IgD-negative memory B cell (primary cell): ENCODE measurements at places on chromosomes 1 and 21. TPM values are rescaled to one million over a fixed set of nuclear protein-coding genes. Genes with fewer than 3 reads are reported as not detected.

The IBA57 gene
- polyA plus RNA-seq: 3.3 TPM

The KRTAP20-3 gene
- polyA plus RNA-seq: not detected

The S100A1 gene
- not detected for polyA plus RNA-seq

The OR2T29 gene
- polyA plus RNA-seq: not detected

The CELA3A gene
- polyA plus RNA-seq: not detected

The TNFRSF4 gene
- not detected for polyA plus RNA-seq

The RGS4 gene
- polyA plus RNA-seq: not detected

The GUCA2A gene
- polyA plus RNA-seq: not detected

The OLFM3 gene
- polyA plus RNA-seq: not detected

The PDZK1IP1 gene
- polyA plus RNA-seq: 1.1 TPM

The TSSK3 gene
- polyA plus RNA-seq: not detected

The RNU1-1 gene
- not detected for polyA plus RNA-seq

The ZBED6 gene
- 1.2 TPM for polyA plus RNA-seq

The KRTAP10-11 gene
- polyA plus RNA-seq: not detected

The CNKSR1 gene
- polyA plus RNA-seq: 2.2 TPM
